AG08396 (cell line): ENCODE measurements at places on chromosomes 1 and 21.

DNA sequence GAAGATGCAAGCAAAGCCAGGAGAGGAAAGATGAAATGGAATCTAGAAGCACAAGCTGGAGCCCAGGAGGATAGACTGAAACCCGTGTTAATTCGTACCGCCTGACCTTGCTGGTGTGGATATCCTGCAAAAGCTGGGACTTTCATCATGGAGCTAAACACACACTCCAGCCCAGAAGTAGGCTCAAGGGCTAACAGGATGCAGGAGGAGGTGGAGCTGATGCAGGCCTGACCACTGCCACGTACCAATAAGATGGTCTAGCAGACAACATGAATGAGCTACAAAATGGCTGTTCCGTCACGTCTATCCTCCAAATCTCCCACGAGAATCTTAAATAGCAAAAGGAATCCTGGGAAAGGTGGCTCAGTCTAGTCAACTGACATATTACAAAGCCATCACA is 270.3 kb downstream of the SDCCAG8 start:
- no peak for DNase-seq

GRCh38 chr1:40640314-40641076 is 25.0 kb downstream of the RIMS3 start:
- DNase-seq = no peak

DNA sequence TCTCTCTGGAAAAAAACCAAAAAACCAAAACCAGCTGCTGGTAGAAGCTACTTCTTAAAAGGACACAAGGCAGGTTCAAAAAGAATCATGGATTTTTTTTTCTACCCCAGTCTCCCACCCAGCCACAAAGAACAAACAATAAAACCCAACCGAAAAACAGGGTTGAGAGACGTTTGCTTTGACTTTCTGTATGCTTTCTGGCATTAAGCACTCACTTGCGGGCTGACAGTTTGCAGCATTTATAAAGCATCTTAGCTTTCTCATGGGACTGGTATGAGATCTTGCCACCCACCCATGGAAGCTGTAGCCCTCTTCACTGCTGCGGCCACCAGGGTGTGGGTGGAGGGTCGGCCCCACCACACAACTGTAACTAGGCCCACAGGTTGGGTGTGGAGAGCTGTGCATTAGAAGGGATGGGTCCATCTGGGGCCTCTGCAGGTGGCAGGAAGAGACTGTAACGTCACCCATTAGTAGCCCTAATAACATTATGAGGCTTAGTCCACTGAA is 165.7 kb downstream of the RHOU start:
- no peak for DNase-seq

GRCh38 chr1:85158910-85159309 is 41.9 kb downstream of the SYDE2 start:
- no peak for DNase-seq

GRCh38 chr21:41317458-41317857 is 857 bp downstream of the FAM3B start:
- no peak for DNase-seq

- DNase-seq = peak; percentile 4
These were observed 3.5 kb upstream of the KRTAP27-1 start for GRCh38 chr21:30340714-30341573.
